ENCODE measurements at places on chromosomes 4 and X.

DNA sequence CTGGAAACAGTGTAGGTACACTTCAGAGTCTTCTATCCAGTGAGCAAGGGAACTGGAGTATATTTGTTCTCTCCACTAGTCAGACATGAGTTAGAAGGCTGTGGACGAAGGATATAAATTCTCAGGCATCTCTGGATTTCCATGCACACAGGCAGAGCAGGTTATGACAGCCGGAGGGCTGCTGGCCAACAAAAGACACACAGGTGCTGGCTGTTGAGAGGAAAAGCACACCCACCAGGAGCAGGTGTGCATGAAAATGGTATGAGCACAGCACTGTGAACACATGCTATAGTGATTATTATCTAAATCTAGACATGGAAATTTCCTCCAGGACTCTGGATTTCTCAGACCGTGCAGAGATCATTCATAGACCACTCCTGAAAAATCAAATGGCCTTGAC lies 444.7 kb upstream of the RPS6KA3 start:
- no peak for DNase-seq

- no peak for DNase-seq
Measured at GRCh38 chr4:77804471-77804870, 14.7 kb downstream of the CNOT6L start.

- no peak for DNase-seq
Measured at GRCh38 chr4:105828074-105828473, 67.2 kb upstream of the NPNT start.

DNA sequence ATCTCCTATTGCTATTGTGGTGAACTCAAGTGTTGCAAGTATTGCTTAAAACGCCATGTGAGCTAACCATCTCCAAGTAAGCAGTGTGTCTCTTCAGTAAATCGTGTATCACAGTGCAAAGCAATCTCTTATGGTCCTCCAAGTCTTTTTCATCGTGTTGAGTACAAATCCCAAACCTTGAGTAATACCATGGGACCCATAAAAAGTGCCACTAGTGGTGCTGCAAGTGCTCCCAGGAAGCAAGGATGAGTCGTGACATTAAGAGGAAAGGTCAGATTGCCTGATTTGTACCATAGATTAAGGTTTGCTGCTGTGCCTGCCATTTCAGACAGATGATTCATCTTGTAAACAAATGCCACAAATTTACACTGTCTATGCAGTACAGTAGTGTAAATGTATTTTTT lies 66.9 kb upstream of the BMPR1B start:
- no peak for DNase-seq

DNA sequence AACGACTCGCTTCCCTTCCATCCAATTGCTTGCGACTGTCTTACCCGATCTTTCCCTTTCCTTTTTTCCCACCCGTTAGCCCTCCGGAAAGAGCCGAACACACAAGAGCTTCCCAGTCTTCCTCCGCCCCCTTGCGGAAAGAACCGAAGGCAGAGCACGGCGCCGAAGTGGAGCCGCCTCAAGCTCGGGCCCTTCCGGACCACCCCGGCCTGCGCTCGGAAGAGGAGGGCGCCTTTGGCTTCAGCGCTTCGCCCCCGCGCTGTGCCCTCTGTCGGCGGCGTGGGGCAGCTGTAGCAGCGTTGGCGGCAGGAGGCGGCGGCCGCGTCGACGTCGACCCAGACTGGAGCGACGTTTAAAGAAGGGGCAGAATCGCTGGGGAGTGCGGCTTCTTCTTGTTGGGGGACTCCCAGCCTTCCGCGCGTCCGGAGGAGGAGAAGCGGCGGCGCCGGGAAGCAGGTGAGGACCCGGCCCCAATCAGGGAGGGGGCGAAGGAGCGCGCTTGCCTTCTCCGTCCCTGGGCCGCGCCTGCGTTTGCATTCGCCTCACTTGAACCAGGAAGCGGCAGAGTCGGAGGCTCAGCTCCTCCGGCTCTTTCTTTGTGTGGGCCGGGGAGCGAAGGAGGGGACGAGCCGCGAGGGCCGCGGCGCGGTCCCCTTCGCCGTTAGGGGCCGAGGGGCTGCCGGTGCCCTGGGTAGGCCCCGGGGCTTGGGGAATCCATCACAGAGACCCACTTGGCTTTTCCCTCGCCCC lies at the start of gene ZBTB33:
ZBTB33 (plus strand) TSS at position 291 of the 750 bp plus-strand sequence. CDS start 2,604 bp downstream, outside the sequence.
- DNase-seq: peak; percentile 91

DNA sequence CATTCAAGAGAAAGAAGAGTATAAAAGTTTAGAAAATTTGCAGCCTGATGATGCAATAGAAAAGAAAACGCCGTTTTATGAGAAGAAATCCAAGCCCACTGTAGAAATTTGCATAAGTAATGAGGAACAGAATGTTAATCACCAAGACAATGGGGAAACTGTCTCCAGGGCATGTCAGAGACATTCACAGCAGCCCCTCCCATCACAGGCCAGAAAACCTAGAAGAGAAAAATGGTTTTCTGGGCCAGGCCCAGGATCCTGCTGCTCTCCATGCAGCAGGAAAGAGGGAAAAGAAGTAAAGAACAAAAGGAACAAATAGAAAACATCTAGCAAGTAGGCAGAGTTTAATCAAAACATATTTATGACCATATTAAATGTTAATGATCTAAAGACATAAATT lies 119.0 kb downstream of the ANKRD50 start:
- DNase-seq: no peak

GRCh38 chr4:71828470-71828869 lies 44.6 kb upstream of the GC start:
- no peak for DNase-seq

DNA sequence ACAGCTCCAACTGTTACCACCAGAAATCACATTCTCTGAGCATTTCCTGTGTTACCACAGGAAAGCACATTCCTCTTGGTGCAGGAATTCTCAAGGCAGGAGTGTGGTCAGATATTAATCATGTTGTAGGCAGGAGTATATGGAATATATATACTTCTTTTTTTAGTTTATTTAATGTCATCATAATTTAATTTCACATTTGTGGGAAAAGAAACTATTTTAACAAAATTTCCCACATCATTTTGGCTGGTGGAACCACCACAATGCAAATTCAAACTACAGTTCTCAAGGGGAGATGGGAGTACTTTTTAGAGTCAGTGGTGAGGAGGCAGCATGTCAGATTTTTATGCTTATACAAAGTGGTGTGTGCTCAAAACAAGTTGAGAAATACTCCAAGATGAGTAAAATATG lies 139.0 kb downstream of the ATP10D start:
- no peak for DNase-seq

GRCh38 chrX:103275947-103276567 lies 493 bp downstream of the TCEAL5 start:
- no peak for DNase-seq

DNA sequence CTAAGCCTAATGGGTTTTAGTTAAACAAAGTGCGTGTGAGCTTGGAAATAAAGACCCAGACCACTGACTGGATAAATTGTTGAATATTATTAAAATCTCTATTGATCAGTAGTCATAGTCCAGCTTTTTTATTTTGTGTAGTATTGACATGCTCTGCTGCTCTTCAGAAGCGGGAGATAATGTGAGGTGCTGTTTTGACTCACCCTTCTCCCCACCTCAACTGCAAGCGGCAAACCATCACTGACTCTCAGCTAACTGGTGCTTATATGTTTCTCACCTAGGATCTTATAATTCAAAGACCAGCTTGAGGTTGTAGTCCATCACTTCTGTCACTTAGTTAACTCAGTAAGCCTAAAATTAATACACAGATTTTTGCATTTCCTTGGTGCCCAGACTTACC lies 72.2 kb downstream of the COMMD8 start:
- DNase-seq: no peak

GRCh38 chr4:5629542-5629941 lies 78.8 kb downstream of the EVC2 start:
- DNase-seq: no peak

GRCh38 chrX:38371641-38372040 lies 19.2 kb downstream of the OTC start:
- no peak for DNase-seq

GRCh38 chr4:16710198-16710597 lies 188.2 kb downstream of the LDB2 start:
- no peak for DNase-seq

All from suprapubic skin (tissue), 4 donors.